ENCODE measurements at places on chromosomes 4 and X.

DNA sequence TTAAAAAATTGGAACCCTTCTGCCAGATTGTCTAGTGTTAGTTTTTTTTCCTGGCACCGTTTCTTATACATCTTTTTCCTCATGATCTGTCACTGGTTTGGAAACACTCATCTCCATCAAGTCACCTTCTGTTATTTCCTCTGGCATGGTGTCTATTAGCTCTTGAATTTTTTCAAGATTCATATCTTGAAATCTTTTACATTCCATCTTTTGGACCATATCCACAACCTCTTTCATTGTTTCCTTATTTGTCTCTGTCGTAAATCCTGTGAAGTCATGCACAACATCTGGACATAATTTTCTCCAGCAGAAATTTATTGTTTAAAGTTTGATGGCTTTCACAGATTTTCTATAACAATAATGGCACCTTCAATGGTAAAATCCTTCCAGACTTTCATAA lies 10.2 kb upstream of the TMEM185A start:
- no peak for DNase-seq

DNA sequence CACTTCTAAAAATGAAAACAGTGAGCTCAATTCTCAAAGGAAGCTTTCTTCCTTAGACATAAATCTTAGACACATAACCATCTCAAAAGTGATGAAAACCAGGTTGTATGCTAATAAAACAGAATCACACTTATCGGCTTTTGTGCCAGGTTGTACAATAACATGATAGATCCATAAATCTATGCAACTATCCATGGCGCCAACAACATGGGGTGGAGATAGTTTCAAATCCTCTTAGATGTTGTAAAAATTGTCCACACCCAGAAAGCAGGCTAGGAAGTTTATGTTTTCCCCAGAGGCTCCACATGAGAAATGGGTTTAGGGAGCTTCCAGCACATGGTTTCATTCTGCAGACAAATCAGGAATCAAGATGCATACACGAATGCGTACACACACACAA lies 165.3 kb upstream of the MAP3K15 start:
- no peak for DNase-seq

GRCh38 chrX:131394384-131394783 lies 105.3 kb upstream of the IGSF1 start:
- DNase-seq, result no peak

- no peak for DNase-seq
Measured at GRCh38 chr4:24837336-24837735, 42.0 kb downstream of the SOD3 start.

GRCh38 chrX:97835969-97836368 lies 952.3 kb downstream of the RPA4 start:
- no peak for DNase-seq

- no peak for DNase-seq
Measured at GRCh38 chrX:72282302-72282701, 5.3 kb upstream of the RPS4X start.

GRCh38 chr4:189001971-189002450 lies 862.8 kb downstream of the TRIML1 start:
- no peak for DNase-seq

DNA sequence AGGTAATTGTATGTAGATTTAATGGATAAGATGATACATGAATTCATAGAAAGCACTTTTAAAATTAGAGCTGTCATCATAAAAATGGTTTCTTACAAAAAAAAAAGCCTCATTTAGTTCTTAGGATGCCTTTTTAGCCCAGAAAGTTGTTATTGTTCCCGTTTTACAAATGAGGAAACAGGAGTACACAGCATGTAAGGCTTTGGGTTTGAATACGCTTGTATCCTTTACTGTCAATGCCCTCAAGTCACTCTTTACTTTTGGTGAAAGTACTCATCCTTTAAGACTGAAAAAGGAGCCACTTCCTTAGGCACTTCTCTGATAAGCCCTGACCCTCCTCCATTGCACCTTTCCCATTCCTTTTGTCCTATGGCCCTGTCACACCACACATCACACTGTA lies 4.9 kb downstream of the EREG start:
- DNase-seq, result no peak
